Kidney epithelial cell (primary cell): ENCODE measurements at places on chromosomes 3 and 15. TPM values are rescaled to one million over a fixed set of nuclear protein-coding genes. Genes with fewer than 3 reads are reported as not detected.

DNA sequence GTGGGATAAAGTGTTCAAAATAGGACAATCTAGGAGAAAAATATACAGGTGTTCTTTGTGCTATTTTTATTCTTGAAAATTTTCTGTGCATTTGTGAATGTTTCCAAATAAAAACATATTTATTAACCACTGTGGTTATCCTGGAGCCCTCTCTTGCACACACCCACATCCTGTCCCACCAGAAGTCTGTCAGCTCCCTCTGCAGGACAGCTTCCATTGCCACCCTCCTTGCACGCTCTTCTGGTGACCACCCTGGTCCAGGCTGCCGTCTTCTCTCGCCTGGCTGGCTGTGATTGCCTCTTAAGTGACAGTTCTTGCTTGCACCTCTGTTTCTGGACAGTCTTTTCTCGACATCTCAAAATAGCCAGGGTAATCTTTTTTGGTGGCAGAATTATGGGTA is 394.0 kb downstream of the LRTM1 start:
- no peak for DNase-seq

DNA sequence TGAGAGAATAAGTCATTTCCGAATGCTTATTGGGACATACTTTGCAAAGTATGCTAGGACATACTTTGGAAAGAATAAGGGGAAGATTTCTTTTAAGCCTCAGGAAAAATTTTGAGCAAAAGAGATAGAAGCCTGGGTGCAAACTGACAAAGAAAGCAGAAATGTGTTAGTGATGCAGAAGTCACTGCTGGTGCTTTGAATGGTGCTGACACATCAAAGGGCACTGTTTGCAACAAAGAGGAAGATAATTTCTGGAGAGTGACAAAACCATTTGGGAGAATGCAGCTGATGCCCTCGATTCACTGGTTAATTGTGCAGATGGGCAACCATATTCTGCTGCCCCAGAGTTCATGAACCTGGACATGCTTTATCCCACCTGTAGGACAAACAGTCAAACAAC is 11.0 kb upstream of the RAP2B start:
- DNase-seq: no peak

GRCh38 chr3:38556640-38557358 is 60.7 kb downstream of the EXOG start:
- no peak for DNase-seq

GRCh38 chr3:143188881-143189280 is 69.3 kb downstream of the CHST2 start:
- DNase-seq: no peak

DNA sequence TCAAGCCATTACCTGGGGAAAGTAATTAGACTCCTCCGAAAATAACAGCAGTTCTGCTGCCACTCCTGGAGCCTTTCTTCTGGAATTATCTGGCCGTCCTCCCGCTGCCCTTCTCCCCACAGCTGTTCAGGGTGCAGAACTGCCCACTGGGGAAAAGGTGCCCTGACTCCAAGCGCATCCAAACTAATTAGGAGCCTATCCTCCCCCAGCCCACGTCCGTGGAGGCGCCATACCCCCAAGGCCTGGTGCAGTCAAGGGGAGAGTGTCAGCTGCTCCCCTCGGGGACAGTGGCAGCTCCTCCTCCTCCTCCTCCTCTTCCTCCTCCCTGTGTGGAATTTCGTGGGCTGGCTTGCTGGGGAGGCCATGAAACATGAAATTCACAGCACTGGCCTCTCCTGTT is 177.2 kb downstream of the XXYLT1 start:
- no peak for DNase-seq

The CFAP161 gene
- not detected in 2 replicates for total RNA-seq

GRCh38 chr3:143430568-143430967 is 311.0 kb downstream of the CHST2 start:
- DNase-seq: no peak

GRCh38 chr3:195565716-195566115 is 18.0 kb downstream of the APOD start:
- no peak for DNase-seq

- no peak for DNase-seq
These were observed 8.3 kb downstream of the BMF start for GRCh38 chr15:40100123-40100946.

The TJP1 gene
- total RNA-seq: 145 and 148 TPM in 2 replicates

DNA sequence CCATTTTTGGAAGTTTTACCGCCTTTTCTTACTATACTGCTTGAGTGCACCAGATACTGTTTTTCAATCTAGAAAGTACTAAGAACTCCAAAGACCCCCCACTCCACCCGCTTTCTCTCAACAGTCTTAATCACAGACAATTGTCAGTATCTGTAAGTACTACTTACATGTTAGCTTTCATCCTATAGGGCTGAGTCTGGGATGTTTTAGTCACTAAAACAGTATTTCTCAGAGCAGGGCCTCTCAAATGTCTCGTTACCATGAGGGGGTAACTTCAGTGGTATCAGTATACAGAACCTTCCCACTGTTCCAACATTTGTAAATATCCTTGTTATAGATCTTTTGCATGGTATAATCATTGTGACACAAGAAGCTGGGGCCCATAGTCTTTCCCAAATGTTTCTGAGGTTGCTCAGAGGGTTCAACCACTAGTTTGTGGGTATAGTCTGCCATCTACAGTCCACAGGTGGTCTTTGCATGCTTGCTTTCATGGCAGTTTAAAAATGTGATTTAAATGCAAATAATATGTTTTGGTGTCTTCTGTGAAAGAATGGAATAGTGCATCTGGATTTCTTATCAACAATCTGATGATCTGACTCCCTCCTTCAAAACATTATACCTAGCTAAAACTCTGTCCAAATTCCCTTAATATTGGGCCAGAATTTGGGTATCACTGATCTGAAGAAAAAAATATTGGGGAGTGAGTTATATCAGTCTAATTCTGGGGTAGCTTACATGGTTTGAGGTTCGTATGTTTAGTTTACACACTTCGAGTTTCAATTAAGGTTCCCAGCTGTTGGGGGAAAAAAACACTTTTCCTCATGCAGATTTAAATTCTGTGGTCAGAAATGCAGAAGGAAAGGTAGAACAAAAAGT is 18.0 kb upstream of the DNAJC13 start:
- no peak for DNase-seq

DNA sequence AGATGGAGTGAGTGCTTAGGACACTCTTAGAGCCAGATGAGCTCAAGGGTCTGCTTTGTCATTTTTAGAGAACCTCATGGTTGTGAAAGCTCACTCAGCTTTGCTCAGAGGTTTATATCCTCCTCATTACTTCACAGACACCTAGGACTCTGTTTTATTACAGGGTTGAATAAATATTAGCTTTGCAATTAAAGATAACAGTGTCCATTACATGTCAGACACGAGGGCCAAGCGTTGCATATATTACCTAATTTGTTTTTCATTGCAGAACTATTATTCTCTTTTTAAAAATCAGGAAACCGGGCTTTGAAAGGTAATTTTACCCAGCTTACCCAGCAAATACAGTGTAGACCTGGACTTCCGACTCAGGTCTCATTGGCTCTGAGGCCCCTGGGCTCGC is 16.1 kb downstream of the MAP6D1 start:
- no peak for DNase-seq
